ENCODE measurements at places on chromosomes 12 and 14.
A peak's percentile ranks its signal among the peaks of the same experiment; 100 is the strongest.

- DNase-seq: no peak
Observed at GRCh38 chr12:52805739-52806138, 8.2 kb downstream of the KRT4 start.

- no peak for DNase-seq
Observed at GRCh38 chr14:75252254-75252837, 26.3 kb upstream of the FOS start.

DNA sequence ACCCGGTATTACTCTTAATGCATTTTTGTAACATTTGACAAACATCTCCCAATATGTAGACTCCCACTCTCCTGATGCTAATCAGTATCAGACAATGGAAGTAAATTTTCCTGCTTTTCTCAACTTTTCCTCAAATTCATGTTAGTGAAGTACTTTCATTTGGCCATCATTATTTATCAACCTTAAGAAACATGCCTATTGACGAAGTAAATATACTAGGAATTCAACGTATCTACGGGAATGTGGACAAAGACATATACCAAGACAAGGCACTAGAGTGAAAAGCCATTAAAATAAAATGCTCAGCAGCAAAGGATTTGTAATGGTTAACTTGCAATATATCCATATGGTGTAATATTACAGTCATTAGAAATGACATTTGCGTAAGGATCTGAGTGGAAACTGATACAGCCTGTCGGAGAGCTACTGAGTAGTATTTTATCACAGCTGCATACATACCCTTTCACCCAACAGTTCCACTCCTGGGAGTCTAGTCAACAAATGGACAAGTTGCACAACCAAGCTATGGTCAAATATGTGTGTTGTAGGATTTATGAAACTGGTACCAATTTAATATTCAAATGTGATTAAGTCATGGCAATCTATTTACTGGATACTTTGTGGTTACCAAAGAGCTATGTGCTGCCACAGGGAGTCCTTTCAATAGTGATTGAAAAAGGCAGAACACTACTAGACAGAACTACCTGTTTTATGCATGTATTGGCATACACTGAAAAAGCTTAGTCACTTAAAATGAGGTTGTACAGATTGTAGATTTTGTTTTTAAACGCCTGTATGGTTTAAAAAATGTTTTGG, 26.5 kb downstream of the NUDT4 start:
- DNase-seq: no peak

- DNase-seq: peak; percentile 53
Observed at GRCh38 chr12:106195621-106196027, 52.2 kb downstream of the CKAP4 start.

DNA sequence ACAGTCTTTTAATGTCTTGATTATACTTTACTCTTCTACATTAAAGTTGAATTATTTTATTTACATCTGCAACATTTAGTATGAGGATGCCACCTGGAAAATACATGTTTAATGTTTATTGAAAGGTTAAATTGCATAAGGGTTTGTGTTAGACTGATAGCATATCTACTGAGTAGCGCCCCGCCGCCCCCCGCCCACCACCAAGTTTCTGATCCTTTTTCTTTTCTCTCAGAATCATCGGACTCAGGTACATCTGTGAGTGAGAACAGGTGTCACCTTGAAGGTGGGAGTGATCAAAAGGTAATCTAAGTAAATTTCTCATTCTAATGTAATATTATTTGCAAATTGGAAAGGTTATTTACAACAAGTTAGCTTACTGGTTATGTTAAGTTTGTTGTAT, 16.2 kb downstream of the MDM2 start:
- DNase-seq: no peak

GRCh38 chr12:41652981-41653380, 464.9 kb downstream of the PDZRN4 start:
- DNase-seq: no peak

- DNase-seq: no peak
Observed at GRCh38 chr12:102896067-102896466, 21.0 kb downstream of the PAH start.

- peak; percentile 41 for DNase-seq
Observed at GRCh38 chr12:49059299-49060171, 1.1 kb downstream of the KMT2D start.

- DNase-seq: no peak
Observed at GRCh38 chr12:113802966-113803758, 163.0 kb downstream of the RBM19 start.

DNA sequence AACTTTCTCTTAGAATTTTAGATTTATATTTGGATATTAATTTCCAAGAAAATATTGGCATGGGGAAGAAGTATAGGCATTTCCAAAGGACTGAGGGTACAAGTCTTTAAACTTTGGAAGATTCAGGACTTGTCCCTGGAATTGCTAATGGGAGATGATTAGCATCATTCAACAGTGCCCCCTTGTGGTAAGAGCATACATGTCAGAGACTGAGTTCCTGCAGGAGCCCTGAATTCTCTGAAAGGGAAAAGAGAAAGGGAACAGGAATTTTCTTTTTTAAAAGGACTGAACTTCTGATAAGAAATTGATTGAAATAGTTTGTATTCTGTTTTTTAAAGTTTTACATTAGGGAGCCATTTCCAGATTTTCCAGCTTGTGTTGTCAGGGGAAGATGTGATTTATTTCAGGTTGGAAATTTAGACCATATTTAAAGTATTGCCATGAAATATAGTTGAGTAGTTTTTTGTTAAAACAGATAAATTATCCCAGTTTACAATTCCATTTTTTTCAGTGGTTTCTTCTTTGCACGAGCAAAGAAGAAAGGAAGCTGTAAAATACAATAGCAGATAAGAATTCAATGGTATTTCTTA, 44.0 kb upstream of the REP15 start:
- peak; percentile 75 for DNase-seq

DNA sequence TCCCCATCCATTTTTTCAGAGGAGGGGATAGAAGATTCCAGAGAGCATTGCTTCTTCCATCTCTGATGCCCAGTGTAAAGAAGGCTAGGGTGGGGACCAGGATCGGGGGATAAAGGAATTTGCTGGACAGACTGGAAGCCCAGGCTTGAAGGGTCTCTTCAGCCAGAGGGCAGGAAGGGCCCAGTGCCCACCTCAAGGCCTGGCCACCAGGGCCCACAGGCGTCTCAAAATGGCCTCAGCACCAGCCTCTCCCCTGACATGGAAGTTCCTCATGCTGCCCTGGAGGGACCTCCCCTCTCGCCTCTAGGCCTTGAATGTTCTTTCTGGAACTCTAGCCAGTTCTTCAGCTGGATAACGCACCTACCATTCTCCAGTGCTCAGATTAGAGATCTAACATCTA, 2.8 kb downstream of the RPS6KL1 start:
- DNase-seq: no peak

GRCh38 chr14:94582199-94582750, 1.0 kb downstream of the SERPINA5 start:
- no peak for DNase-seq

DNA sequence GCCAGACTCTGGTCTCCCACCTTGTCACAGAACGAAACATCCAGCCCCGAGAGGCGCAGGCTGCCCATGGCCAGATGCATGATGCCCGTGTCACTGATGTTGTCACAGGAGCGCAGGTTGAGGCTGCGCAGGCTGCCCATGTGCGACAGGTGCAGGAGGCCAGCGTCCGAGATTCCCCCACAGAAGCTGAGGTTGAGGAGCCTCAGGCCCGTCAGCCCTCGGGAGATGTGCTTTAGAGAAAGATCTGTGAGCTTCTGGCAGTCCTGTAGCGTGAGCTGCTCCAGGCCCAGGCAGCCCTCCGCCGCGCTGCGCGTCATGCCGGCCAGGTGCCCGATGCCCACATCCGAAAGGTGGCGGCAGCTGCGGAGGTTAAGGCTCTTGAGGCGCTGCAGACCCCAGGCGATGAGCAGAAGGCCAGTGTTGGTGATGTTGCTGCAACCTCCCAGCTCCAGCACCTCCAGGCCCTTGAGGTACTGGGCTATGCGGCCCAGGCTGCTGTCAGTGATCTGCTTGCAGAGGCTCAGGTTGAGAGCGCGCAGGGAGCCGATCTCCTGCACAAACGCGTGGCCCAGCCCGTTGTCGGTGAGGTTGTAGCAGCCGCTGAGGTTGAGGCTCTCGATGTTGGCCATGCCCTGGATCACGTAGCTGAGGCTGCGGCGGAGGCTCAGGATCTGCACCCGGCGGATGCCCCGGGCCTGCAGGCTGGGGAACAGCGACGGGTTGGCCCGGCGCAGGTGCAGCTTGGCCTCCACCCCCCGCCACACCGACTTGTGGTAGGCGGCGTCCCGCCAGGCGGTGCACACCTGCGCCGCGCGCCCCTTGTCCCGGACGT, 991 bp downstream of the FBXL14 start:
- peak; percentile 64 for DNase-seq

- DNase-seq: no peak
Observed at GRCh38 chr14:98752660-98753059, 519.3 kb downstream of the BCL11B start.

DNA sequence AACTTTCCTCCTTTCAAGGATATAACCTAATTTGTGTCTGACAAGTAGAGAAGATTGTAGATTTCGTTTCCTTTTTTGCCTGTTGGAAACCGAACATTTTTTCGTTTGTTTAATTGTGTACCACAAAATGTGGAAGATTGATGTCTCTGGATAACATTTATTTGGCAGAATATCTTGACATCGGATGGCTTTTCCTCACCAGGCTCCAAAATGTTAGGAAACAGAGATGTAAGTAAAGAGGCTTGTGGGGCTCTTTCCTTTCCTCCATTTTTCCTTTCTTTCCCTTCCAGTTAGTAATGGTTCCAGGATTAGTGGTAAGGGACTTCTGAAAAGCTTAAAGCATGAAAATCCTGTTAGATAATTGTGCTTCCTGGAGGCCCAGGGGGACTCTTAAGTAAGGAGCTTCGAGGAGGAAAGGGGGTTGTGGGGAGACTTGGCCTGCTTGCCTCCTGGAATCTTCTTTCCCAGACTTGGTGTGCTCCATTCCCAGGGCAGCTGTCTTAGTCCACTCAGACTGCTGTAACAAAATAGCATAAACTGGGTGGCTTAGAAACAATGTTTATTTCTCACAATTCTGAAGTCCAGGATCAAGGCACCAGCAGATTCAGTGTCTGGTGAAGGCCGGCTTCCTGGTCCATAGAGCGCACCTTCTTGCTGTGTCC, 243.1 kb upstream of the PWP1 start:
- DNase-seq: no peak

DNA sequence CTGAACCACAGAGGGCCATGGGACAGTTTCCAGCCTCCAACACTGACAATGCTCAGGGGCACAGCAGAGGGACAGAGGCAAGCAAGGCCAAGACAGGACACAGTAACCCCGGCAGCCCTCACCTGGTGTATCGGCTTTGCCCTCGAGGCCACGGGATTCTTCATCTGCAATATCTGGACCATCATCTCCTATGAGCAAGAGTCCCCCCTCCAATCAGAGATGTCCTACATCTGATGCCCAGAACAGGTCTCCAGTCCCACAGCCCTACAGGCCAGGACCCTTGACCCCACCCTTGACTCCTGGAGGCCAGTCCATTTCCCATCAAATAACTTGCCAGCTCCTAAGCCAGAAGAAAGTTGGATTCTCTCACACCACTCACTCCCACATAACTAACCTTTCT, 17.4 kb downstream of the KMT2D start:
- DNase-seq: no peak

GRCh38 chr12:117187421-117187820, 2.8 kb downstream of the FBXO21 start:
- DNase-seq: no peak

GRCh38 chr12:87217491-87217890, 811.7 kb downstream of the C12orf50 start:
- no peak for DNase-seq

GRCh38 chr14:53148671-53149070, 4.5 kb downstream of the DDHD1 start:
- DNase-seq: peak; percentile 52

DNA sequence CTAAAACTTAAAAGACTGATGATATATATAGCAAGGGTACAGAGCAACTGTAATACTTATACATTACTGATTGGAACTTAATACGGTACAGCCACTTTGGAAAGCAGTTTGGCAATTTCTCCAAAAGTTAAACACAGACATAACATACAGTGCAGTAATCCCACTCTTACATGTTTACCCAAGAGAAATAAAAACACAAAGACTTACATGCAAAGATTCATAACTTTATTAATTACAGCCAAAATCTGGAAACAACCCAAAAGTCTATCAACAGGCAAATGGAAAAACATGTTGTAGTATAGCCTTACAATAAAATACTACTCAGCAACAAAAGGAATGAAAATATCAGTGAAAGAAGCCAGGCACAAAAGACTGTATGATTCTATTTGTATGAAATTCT, 84.6 kb downstream of the GARIN6 start:
- DNase-seq: no peak

DNA sequence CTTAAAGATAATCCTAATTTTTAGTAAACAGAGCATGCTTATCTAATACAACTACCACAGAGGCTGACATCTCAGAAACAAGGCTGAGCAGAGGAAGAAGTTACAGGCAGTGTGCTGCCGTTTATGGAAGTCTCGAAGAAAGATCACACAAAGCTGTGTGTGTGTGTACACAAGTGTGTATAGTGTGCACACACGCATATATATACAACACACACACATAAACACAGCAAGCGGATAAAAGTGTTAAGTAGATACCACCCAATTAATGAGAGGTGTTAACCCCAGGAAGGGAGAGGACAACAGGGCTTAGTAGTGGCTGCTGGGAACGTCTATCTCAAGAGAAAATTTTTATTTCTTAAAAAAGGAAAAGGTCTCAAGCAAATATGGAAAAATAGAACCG, 15.3 kb downstream of the CCDC88C start:
- DNase-seq: peak; percentile 68

GRCh38 chr14:104277416-104278213, 139.2 kb downstream of the KIF26A start:
- no peak for DNase-seq

DNA sequence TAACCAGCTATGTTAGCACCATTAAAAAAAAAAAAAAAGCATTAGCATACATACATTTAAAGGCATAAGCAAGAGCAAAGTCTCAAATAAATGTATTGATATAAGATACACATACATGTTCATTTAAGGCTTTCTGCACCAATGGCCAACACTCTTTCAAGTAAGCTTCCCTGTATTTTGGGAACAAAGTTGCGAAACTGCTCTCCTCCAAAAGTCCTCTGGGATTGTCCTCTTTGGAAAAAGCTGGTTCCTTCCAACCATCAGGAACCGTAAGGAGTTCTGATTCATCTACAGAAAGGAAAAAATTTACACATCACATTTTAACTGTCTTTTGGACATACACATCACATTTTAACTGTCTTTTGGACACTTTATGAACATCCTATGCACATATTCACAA, 3.2 kb downstream of the KRR1 start:
- no peak for DNase-seq

DNA sequence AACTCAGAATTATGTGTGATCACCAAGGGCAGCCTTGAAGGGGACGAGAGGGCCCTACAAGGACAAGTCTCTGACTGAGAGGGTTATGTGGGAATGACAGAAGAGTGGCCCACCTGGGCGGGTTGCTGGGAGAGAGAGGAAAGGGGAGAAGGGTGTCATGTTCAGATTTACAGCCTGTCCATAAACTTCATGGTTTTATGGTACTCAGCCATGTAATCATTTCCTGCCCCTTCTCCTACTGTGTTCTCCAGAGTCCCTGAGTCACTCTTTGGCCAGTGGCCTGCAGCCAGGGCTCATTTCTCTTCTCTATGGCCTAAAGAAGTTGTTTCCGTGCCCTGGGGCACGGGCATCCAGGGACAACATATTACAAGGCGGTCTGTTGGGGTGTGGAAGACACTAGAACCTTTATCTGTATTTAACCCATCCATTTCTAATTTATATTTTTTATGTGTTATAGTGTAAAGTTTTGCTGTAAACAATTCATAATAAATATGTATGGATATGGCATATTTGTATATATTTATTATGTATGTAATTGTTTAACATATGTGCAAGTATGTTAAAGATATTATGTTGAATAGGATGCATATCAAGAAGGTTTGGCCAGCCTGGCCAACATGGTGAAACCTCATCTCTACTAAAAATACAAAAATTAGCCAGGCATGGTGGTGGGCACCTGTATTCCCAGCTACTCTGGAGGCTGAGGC, 26.9 kb downstream of the DDX47 start:
- DNase-seq: no peak
